SK-N-DZ (cell line): ENCODE measurements at places on chromosomes 2 and 18.

DNA sequence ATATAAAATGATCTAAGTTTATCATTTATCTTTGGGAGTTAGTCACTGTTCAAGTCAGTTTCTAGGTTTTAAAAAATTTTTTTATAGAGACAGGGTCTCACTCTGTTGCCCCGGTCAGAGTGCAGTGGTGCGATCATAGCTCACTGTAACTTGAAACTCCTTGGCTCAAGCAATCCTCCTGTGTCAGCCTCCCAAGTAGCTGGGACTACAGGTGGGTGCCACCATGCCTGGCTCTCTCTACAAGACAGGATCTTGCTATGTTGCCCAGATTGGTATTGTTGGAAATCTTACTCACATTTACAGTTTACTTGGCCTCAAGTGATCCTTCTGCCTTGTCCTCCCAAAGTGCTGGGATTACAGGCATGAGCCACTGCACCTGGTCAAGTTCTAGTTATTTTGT, 74.5 kb downstream of the MIB1 start:
- DNase-seq = no peak

DNA sequence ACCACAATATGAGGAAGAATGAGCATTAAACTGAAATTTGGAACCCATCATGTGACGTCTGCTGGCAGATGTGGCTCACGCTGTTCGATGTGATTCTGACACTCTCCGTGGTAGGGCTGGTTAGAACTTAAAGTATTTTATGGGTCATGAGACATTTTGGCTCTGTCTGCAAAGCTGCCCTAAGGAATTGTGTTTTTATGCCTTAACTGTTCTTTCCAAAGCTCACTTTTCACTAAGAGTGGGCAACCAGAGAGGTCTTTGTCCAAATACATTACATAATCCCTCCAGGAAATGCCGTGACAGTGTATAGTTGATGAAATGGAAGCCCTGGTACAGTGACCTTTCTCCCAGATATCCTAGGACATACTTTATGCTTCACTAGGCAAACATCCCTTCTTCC, 119.1 kb downstream of the AQP4 start:
- no peak for DNase-seq

- no peak for DNase-seq
These were observed 2.0 kb downstream of the LIMS1 start for GRCh38 chr2:108536133-108536780.

DNA sequence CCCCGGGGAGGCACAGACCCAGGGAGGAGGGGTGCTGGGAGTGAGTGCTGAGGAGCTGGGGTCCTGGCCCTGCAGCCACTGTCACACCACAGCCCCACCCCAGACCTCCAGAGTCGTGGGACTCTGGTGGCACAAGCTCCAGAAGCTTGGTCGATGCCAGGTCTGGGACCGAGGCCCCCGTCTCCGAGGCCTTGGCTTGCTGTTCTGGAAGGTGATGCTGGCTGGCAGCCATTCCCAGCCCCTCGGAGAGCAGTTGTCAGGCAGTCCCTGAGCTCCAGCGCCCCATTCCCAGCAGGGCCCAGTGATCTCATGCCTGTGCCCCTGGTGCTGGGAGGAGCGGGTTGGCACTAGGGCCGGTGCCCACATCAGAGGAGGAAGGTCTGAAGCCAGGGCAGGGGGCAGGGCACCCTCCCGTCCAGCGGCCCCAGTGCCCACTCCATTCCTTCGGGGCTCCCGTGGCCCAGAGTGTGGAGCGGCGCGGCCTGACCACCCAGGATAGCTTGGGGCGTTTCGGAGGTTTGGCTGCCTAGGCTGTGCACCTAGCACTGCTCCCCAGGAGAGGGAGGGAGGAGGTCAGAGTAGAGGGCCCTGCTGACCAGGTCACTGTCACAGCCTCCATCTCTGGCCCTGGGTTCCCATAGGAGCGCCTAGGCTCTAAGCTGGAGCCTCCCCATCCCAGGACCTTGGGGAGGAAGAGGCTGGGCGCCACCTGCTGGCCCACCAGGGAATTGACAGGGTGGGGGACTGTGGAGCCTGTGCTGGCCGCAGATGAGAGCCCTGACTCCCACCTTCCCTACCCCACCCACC, 16.8 kb upstream of the ALPI start:
- peak; percentile 25 for DNase-seq

GRCh38 chr18:42038936-42039335, 83.9 kb downstream of the PIK3C3 start:
- no peak for DNase-seq

DNA sequence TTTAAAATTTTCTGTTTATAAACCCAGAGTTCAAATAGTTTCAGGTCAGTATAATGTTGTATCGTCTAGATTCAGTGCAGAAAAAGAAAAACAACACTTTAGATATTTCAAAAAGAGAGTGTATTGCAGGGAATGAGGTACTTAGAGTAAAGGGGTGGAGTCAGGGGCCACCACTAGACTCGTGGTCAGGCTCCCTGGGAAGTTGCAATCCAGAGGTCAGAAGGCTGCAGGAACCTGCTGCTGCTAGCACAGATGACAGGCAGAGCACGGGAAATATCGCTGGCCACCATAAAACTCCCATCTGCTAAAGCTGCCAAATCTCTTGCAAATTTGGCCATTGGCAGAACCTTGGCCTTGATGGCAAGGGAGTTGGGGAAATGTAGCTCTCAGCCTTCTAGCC, 64.6 kb downstream of the THNSL2 start:
- DNase-seq = no peak

DNA sequence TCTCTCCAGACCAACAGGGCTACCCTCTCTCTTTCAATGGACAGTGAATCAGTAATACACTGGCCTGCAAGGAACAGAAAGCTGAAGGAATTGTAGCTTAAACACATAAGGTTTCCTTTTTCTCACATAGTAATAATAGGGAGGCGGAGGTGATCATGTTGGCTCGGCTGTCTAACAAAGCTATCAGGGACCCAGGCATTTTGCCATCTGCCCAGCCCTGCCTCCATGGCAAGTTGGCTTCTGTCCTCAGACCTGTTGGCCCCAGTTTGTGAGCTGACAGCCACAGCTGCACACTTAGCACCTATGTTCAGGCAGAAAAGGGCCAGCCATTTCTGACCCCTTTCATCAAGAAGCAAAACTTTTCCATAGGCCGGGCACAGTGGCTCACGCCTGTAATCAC, 2.0 kb upstream of the CHRNG start:
- no peak for DNase-seq

DNA sequence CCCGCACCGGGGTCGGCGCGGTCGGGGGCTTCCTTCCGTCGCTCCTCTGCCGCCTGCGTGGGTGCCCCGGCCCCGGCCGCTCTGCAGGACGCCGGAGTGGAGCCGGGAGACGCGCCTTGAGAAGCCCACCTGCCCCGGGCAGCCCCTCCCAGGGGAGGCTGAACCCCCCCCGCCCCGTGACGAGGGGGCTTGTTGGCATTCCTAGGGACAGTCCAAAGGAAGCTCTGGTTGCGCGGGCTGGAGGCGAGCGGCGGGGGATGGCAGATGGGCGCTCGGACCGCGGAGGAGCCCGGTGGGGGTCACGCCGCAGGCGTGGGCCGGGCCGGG, 133.5 kb upstream of the MGAT5 start:
- DNase-seq = peak; percentile 29

GRCh38 chr2:203059567-203060240, 45.0 kb downstream of the NBEAL1 start:
- DNase-seq = no peak

GRCh38 chr2:239008004-239008403, 160.1 kb downstream of the TWIST2 start:
- no peak for DNase-seq

GRCh38 chr2:120600335-120600734, 135.3 kb upstream of the GLI2 start:
- DNase-seq = no peak
